Stimulated activated naive B cell treated with anti-CD40 and anti-IgM and Interleukin-4, amounts not matched to agents 10 μg/mL and 1 μg/mL and 100 μg/mL, for 72 hours (primary cell): ENCODE measurements at places on chromosomes 1 and 21.

- H3K4me1 ChIP-seq, result peaks cover 8% of the 10 kb centered on the region
- H3K36me3 ChIP-seq, result no peaks in the 10 kb centered on the region
- DNase-seq, result no peak
- H3K27ac ChIP-seq, result no peak overlapping the region
- peaks cover 54% of the 10 kb centered on the region for H3K27me3 ChIP-seq
These were observed 3.7 kb downstream of the PEAR1 start for GRCh38 chr1:156897078-156897825.

DNA sequence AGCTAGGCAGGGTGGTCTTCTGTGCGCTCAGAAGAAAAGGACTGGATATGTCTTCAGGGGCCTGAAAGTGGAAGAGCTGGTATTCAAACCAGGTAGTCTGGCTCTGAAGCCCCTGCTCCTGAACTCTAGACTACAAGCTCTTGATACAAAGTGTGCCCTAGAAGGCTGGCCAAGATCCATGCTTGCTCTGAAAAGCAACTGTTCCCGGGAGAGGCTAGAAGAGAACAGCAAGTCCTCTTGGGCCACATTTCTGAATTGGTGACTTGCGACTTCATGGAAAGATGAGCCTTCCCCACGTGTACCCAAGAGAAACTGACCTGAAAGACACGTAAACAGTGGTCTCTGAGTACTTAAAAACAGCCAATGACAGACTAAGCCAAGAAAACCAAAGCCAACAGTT, 123.3 kb upstream of the GRIK3 start:
- H3K27ac ChIP-seq, result no peak overlapping the region
- no peaks in the 10 kb centered on the region for H3K4me1 ChIP-seq
- H3K4me3 ChIP-seq, result no peak overlapping the region
- no peak for DNase-seq
- H3K36me3 ChIP-seq, result no peaks in the 10 kb centered on the region

DNA sequence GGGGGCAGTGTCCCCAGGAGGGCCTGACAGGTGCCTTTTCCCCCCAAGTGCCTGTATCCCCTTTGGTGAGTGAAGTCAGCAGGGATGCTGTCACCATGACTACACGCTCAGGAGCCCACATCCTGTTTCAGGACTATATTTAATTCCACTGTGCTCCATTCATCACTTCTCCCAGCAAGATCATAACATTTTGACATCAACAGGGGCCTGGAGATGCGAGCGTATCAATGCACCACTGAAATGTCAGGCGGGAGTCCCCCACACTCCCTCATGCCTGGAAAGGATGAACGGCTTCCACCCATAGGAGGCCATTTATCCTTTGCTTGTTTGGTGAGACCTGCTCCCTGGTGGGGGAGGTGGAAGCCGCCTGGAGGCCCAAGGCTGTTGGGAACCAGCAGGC, 119.1 kb downstream of the PTPRU start:
- DNase-seq, result no peak
- H3K4me3 ChIP-seq, result no peak overlapping the region
- H3K27me3 ChIP-seq, result peaks cover 58% of the 10 kb centered on the region
- no peak overlapping the region for H3K27ac ChIP-seq

DNA sequence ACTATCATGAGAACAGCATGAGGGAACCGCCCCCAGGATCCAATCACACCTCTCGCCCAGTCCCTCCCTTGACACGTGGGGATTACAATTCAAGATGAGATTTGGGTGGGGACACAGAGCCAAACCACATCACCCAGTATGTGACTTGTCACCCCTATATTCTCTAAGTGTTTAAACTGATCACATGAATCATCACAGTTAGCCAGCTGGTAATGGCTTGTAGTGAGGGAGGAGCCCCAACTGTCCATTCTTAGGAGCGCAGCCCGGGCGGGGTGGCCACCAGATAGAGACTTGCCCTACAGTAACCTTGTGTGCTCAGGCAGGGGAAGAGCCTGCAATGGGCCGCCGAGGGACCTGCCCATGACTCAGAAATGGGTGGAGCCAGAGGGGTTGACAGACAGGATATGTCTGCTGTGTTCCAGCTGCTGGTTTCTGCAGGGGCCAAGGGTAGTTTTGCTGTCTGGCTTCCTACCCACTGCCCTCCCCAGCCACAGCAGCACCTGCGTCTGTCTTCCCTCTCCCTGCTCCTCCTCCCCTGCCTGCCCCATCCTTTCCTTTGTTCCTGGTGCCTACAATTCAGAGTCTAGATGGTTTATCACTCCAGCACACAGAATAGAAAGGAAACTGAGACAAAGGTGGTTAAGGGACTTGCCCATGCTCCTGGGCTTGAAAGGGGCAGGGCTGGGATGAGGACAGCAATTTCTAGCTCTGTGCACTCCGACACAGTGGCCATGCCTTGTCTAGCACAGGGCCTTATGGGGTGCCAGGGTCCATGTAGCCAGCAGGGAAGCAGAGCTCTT, 9.2 kb downstream of the ABCG1 start:
- H3K4me1 ChIP-seq, result peaks cover 38% of the 10 kb centered on the region
- peak; percentile 87 for DNase-seq
- H3K27me3 ChIP-seq, result no peaks in the 10 kb centered on the region

- no peak overlapping the region for H3K27ac ChIP-seq
- H3K4me3 ChIP-seq, result no peak overlapping the region
- no peak for DNase-seq
- no peaks in the 10 kb centered on the region for H3K36me3 ChIP-seq
These were observed 220.1 kb downstream of the TOMM20 start for GRCh38 chr1:234908571-234908970.

DNA sequence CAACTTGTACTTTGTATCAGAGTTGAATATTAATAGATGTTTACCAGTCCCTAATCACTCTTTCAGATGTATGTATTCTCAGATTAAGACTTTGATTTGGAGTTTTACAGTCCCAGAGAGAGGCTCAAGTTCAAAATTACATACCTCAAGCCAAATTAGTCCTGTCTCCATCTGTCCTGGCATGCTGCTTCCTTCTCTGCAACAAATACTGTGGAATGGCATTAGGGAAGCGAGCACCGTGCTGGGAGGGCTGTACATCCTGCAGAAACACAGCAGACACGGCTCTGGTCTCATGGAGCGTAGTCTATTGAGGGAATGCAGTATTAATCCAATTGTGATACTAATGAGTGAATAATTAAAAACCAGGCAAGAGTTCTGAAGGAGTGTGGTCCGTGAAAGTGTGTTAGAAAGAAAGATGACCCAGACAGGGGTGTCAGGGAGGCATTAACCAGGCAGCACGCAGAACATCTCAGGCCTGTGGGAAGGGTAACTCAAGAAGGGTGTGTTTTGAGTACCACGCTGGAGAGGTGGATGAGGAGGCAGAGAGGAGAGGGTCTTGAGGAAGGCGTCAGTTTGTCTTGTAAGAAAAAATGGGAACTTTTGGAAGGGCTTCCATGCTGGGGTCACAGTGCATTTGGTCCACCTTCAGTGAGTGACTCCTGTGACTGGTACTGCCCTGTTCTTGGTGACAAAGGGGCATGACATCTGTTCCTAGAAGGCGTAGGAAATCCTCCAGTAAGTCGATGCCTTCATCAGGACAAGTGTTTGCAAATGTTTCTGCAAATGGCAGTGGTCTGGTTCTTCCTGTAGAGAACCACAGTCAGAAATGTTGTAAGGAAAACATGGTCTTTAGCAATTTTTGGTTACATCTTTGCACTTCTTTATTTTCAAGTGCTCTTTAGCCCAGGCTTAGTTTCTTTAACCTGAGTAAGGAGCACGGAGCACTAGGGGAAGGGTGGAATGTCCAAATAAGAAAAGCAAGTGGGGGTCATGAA, 1.6 kb downstream of the RAB4A start:
- H3K27me3 ChIP-seq, result no peaks in the 10 kb centered on the region
- peaks cover 5% of the 10 kb centered on the region for H3K36me3 ChIP-seq
- H3K4me3 ChIP-seq, result peak overlapping the region; percentile 88

DNA sequence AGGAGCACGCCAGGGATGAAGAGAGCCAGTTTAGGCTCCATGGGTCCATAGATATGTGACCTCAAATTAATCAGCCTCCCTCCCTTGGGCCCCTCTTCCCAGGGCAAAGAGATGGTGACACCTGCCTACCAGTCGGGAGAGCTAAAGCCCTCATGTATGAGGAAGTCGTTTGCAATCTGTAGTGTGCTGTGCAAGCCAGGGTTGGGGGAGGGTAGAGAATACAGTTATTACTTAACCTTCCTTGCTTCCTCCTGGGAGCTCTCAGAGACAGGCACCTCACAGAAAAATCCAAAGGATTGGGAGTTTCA, 4.0 kb downstream of the PGLYRP4 start:
- peaks cover 85% of the 10 kb centered on the region for H3K27me3 ChIP-seq
- peaks cover 34% of the 10 kb centered on the region for H3K4me1 ChIP-seq
- no peak overlapping the region for H3K27ac ChIP-seq
- H3K4me3 ChIP-seq, result no peak overlapping the region

- no peaks in the 10 kb centered on the region for H3K4me1 ChIP-seq
- no peak overlapping the region for H3K27ac ChIP-seq
- H3K36me3 ChIP-seq, result no peaks in the 10 kb centered on the region
- H3K4me3 ChIP-seq, result no peak overlapping the region
These were observed 25.6 kb downstream of the UBE2T start for GRCh38 chr1:202316186-202316585.

- H3K27me3 ChIP-seq, result no peaks in the 10 kb centered on the region
- no peak for DNase-seq
- H3K36me3 ChIP-seq, result no peaks in the 10 kb centered on the region
- no peaks in the 10 kb centered on the region for H3K4me1 ChIP-seq
These were observed 32.3 kb downstream of the LRRC53 start for GRCh38 chr1:74480068-74480467.

DNA sequence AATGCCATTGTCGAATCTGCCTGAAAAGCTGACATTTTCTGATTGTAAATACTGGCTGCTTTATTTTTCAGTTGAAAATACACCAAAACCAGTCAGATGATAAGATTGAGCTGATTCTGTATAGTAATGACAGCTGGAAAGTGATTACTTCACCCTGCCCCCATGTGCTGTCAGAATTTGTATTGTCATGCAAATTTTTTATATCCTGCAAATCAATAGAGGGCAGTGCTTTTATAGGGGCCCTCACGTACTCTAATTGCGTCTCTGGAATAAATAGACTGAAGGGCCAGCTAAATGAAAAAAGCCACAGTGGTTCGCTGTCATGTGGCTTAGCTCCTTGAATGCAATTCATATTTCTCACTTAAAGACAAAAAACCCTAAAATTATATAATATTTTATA, 208.6 kb downstream of the LHX8 start:
- H3K4me3 ChIP-seq, result no peak overlapping the region
- DNase-seq, result no peak
- H3K27ac ChIP-seq, result no peak overlapping the region
- no peaks in the 10 kb centered on the region for H3K36me3 ChIP-seq

DNA sequence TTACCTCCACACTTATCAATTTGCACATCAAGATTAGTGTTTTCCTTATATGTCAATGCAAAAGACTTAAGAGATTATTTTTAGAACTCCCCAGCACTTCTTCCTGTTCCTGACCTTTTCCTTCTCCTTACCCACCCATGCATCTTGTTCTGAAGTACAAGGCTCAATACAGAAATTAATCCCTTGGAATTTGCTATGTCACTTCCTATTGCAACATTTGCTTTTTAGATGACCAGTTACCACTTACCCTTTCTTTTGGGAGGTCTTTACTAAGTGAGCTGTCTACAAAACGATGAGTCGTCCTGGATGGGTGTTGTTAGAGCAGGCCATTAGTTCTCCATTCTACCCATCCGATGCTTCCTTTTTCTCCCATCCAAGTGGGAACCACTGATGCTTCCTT, 221.2 kb downstream of the FMN2 start:
- DNase-seq, result no peak
- no peaks in the 10 kb centered on the region for H3K36me3 ChIP-seq
- H3K27me3 ChIP-seq, result no peaks in the 10 kb centered on the region
- no peak overlapping the region for H3K4me3 ChIP-seq
- no peak overlapping the region for H3K27ac ChIP-seq

- DNase-seq, result no peak
- H3K4me3 ChIP-seq, result no peak overlapping the region
- H3K27ac ChIP-seq, result no peak overlapping the region
- H3K4me1 ChIP-seq, result no peaks in the 10 kb centered on the region
- no peaks in the 10 kb centered on the region for H3K36me3 ChIP-seq
These were observed 485.4 kb upstream of the USP24 start for GRCh38 chr1:55700359-55701130.

DNA sequence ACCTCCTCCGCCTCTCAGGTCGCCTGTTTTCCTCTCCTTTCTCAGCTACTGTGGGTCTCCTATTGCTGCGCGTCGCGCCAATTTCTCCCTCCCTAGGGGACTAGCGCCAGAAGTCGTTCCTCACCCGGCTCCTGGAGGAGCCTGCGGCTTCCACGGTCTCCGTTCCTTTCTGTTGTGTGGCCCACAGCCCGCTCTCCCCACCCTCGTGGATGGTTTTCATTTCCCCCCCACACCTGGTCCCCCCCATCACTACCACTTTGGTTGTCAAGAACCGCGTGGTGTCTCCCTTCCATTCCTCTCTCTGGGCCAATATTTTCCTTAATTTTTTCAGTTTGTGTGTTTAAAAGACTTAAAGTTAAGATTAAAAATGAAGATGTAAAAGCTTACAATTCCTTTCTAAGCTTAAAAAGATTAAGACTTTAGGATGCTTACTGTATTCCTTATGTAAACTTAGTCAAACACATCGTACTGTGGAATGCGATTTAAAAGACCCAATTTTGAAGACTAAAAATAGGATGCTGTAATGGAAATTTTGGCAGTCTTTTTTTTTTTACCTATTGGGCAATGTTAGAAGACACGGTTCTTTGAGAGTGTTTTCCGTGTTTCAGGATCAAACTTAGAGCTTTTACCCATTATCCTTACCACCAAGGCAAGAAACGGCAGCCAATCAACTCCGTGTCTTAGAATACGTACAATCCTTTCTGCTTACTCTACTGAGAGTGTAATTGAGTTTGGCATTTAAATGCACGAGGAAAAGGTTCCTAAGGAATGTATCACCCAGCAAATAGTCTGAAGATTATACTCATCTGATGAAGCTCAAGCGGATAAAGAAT, 773 bp downstream of the CNST start:
- no peak for DNase-seq
- peak overlapping the region; percentile 98 for H3K4me3 ChIP-seq
- no peaks in the 10 kb centered on the region for H3K27me3 ChIP-seq
- peak overlapping the region; percentile 99 for H3K27ac ChIP-seq
- peaks cover 11% of the 10 kb centered on the region for H3K36me3 ChIP-seq

- DNase-seq, result no peak
- H3K4me3 ChIP-seq, result no peak overlapping the region
- no peaks in the 10 kb centered on the region for H3K4me1 ChIP-seq
- H3K27ac ChIP-seq, result no peak overlapping the region
These were observed 64.0 kb upstream of the DIP2A start for GRCh38 chr21:46394595-46395104.

GRCh38 chr21:46347791-46348381, 23.9 kb downstream of the PCNT start:
- H3K27me3 ChIP-seq, result no peaks in the 10 kb centered on the region
- peaks cover 11% of the 10 kb centered on the region for H3K4me1 ChIP-seq
- no peak overlapping the region for H3K4me3 ChIP-seq
- peaks cover 47% of the 10 kb centered on the region for H3K36me3 ChIP-seq

GRCh38 chr21:34528131-34528561, 16.1 kb upstream of the KCNE1 start:
- H3K4me3 ChIP-seq, result no peak overlapping the region
- peaks cover 25% of the 10 kb centered on the region for H3K4me1 ChIP-seq
- H3K27me3 ChIP-seq, result no peaks in the 10 kb centered on the region

- no peak for DNase-seq
- no peaks in the 10 kb centered on the region for H3K36me3 ChIP-seq
- no peak overlapping the region for H3K27ac ChIP-seq
- H3K4me3 ChIP-seq, result no peak overlapping the region
- peaks cover 38% of the 10 kb centered on the region for H3K4me1 ChIP-seq
- H3K27me3 ChIP-seq, result no peaks in the 10 kb centered on the region
These were observed 12.8 kb upstream of the E2F2 start for GRCh38 chr1:23543707-23544443.
